ENCODE measurements at places on chromosomes 16 and 17.

- DNase-seq: no peak
Measured at GRCh38 chr17:27226611-27227230, 67.2 kb upstream of the WSB1 start.

- DNase-seq: no peak
Measured at GRCh38 chr17:17320188-17320910, 17.2 kb downstream of the NT5M start.

DNA sequence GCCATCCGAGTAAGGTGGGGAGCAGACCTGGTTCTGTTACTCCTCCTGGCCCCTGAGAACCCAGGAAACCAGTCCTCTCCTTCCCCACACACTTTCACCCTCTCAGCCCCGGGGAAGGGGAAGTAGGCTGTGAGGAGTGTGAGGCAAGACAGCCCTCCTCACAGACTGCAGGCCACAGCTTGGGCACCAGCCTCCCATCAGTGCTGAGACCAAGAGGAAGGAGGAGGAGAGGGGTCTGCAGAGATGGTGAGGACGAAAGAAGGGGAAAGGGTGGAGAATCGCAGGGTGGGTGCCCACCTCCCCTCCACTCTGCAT lies 7.0 kb downstream of the G6PC3 start:
- DNase-seq: no peak

GRCh38 chr16:24049113-24049512 lies 207.0 kb upstream of the CACNG3 start:
- no peak for DNase-seq

- peak; percentile 53 for DNase-seq
Measured at GRCh38 chr16:709566-710499, 4.2 kb upstream of the FBXL16 start.

GRCh38 chr17:50164697-50164988 lies 1.2 kb upstream of the SGCA start:
- no peak for DNase-seq

- peak; percentile 64 for DNase-seq
Measured at GRCh38 chr17:78112518-78113471, 15.8 kb downstream of the TMC6 start.

GRCh38 chr16:63581570-63581969 lies 1540.3 kb downstream of the CDH11 start:
- DNase-seq: no peak

DNA sequence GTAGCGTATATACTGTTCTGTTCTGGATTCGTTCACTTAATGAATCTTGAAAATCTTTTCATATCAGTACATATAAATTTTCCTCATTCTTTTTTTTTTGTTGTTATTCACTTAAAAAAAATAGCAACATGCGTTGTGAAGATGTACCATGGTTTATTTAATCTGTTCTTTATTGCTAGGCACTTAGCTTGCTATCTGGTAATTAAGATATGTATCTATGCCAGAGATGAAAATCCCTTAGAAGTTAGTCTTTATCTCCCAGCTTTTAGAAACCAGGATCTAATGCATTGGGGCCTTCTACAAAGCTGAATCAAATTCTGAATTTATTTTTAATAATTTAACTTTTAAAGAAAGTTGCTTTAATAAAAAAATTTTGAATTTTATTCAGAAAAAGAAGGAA lies 13.0 kb upstream of the DNAJA2 start:
- DNase-seq: no peak

DNA sequence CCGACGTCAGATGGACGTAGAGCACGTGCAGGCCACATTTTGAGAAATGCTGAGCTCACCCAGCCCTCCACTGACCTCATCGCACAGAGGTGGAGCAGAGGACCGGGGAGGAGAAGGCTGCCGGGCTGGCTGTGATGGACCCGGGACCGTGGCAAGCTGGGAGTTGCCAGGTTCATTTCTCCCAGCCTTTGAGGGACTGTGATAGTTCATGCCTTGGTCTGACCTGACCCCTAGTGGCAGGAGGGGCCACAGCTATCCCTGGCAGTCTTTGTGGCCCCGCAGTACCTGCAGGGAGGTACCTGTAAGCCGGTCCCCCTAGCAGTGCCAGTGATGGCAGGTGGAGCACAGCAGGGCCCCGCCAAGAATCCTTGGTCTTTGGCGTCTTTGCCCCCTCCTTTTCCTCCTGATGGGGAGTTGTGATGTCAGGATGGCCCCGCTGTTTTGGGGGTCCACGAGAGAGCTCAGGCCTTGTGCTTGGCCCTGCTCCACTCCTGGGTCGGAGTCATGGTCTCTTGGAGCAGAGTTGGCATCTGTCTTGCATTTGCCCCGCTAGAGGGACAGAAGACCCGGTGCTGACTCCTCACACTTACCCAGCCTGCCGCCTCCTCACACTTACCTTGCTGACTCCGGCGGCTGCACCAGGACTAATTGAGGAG lies 50.4 kb downstream of the OR1D5 start:
- DNase-seq: peak; percentile 68

GRCh38 chr17:59893676-59894100 lies 767 bp downstream of the RPS6KB1 start:
- peak; percentile 87 for DNase-seq

DNA sequence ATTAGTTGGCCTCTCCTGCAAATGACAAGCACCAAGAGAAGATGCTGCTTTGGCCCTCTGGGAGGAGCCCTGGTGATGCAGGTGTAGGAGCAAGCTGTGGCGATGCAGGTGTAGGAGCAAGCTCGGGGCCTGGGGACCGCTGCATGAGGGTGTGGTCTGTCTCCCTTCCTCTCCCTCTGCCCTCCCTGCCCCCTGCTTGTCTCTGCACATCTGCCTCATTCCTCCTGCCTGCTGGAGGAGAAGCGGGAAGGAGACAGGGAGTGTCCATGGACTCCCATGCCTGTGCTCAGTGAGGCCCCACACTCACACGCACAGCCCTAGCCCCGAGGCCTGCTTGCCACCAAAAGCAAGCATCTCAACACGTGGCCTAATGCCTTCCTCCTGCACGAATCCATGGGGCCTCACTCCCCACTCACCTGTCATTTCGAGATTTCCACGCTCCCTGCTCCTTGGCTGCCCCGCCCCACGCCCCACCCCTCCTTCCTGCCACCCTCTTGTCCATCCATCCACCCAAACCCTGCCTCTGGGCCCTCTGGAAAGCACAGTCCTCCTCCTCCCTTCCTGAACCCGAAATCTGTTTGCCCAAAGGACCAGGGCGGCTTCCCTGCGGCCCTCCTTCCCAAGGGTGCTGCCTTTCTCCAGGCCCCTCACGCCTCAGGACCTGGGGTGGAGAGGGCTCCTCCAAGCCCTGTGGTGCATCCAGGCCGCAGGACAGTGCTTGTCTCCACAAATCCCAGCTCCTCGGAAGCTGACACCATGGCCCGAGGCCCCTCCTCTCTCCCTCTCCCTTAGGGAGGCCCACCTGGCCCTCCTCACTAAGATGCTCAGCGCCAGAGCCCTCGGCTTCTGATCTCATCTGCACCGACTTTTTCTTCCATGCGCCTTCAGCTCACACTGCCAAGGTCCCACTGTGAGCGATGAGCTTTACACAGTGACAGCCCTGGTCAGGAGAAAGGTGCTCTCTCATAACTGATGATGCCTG lies 11.8 kb upstream of the ALDH3A1 start:
- no peak for DNase-seq

GRCh38 chr16:68287276-68288251 lies 23.2 kb downstream of the SLC7A6OS start:
- no peak for DNase-seq

DNA sequence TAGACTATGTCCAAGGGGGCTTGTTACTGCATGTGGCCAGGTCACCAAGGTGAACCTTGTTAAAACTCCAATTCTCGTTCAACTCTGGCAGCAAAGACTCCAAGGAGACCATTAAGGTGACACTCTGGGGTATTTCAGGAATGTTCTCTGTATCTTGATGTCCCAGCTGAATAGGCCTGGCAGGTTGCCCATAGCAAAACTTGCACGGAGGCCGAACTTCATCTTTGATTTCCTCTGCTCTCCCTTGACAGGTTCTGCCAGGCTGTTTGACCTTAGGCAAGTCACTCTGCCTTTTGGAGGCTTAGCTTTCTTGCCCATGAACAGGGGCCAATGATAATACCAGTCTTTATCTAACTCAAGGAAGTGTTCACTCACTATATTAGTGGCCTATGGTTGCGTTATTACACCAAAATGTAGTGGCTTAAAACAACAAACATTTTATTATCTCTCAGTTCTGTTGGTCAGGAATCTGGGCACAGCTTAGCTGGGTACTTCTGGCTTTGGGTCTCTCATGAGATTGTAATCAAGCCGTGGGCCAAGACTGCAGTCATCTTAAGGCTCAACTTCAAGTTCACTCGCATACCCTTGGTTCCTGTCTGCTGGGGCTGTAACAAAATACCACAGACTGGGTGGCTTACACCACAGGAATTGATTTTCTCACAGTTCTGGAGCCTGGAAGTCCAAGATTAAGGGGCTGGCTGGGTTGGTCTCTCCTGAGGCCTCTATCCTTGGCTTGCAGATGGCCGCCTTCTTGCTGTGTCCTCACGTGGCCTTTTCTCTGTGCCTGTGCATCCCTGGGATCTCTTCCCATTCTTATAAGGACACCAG lies 168.5 kb downstream of the UTP18 start:
- DNase-seq: no peak
